ENCODE measurements at places on chromosomes 13 and 19.

DNA sequence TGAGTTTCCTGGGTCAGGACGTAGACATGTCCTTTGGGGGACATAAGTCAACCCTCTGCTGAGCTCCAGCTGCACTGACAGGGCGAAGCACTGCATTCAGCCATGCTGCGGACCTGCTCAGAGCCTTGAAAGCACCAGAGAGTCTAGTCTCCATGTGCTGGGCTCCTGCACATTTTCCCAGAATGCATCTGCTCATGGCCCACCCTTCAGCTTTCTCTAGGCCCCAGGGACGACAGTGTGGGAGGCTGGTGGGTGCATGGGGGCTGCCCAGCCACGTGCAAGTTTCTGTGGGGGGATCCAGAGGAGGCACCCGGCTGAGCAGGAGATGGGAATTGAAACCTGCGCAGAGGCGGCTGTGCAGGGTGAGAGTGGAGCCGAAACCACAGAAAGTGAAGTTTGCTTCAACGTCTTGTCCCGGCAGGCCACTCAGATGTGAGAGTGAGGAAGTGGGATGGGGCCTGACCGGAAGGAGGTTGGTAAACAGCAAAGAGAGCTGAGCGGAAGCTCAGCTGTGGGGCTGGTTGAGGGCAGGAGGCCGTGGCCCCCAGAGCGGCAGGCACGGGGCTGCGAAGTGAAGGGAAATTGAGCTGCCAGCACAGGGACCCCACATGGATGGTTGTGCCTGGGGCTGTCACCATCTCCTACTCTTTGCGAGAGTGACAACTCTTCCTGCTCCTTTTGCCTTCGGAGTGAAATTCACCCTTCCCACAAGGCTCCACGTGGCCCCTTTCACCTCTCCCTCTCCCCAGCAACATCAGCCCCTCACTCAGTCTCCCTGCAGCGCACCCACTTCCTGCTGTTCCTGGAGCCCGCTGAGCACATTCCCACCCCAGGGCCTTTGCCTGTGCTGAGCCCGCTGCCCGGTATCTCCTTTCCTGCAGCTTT lies 11.8 kb downstream of the PGLS start:
- DNase-seq, result peak; percentile 22

- no peak for DNase-seq
These were observed 35.6 kb downstream of the GADD45B start for GRCh38 chr19:2511570-2511969.

GRCh38 chr13:110873639-110874507 lies 41.0 kb downstream of the ANKRD10 start:
- DNase-seq, result no peak

DNA sequence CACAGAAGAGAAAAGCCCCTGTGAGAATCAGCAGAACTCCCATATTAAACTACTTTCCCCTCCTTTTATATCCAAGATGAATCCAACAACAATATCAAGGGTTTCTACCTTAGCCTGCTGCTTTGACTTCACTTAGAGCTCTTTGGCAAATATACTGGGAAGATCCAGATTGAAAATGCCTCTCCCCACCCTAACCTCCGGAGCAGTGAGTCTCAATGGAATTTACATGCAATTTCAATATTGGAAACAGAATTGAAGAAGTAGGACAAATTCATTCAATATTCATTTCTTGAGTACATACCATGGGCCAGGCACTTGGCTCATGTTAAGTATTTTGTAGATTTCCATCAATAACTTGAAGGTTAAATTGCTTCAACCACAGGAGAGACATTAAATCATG lies 457.4 kb downstream of the TBC1D4 start:
- no peak for DNase-seq

GRCh38 chr13:46559272-46559805 lies 6.4 kb downstream of the LRCH1 start:
- DNase-seq, result no peak

DNA sequence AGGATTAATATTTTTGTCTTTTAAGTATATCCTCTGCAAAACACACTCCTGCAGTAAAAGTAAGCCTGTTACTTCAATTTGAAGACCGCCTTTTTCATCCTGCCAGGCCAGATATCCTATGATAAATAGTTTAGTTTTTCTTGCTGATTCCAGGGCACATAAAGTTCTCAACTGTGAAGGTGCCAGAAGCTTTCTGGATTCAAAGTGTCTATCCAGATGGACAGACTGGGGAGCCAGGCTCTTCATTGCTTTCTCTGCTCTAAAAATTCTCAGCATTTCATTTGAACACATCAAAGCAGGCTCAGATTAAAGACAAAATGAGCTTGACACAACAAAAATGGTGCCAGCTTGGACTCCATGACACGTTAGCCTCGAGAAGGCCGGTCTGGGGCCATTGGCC lies 53.6 kb upstream of the UBL3 start:
- no peak for DNase-seq

DNA sequence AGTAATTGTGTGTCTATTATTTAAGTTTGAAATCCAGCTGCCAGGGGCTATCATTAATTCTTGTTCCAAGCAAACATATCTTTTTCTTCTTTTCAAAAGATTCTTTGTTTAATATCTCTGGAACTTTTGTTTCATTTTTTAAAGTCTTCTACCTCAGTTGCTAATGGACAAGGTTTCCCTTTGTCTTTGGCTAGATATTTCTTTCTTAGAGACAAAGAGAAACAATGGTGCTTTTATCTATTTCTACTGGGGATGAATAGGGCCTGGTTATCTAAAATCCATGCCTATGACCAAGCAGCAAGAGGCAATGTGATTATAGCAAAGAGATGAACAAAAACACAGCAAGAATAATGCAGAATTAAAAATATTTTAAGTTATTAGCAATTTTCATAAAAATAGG lies 661.3 kb upstream of the KLF12 start:
- no peak for DNase-seq

GRCh38 chr13:36124236-36124822 lies 6.9 kb downstream of the DCLK1 start:
- DNase-seq, result no peak

DNA sequence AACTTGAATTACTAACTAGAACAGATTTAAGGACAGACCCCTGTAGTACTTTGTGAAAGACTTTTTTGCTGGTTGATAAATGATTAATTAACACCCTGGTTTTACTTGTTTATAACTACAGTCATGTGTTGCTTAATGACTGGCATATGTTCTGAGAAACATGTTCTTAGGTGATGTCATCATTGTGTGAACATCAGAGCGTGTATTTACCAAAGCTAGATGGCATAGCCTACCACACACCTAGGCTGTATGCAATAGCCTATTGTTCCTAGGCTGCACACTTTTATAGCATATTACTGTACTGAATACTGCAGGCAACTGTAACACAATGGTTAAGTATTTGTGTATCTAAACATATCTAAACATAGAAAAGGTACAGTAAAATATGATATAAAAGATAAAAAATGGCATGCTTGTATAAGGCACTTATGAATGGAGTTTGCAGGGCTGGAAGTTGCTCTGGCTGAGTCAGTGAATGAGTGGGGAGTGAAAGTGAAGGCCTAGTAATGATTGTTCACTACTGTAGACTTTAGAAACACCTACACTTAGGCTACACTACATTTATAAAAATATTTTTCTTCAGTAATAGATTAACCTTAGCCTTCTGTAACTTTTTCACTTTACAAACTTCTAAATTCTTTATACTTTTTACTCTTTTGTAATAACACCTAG lies 260.3 kb downstream of the KCNRG start:
- no peak for DNase-seq

- DNase-seq, result no peak
These were observed 67.9 kb downstream of the PCCA start for GRCh38 chr13:100156788-100157187.

DNA sequence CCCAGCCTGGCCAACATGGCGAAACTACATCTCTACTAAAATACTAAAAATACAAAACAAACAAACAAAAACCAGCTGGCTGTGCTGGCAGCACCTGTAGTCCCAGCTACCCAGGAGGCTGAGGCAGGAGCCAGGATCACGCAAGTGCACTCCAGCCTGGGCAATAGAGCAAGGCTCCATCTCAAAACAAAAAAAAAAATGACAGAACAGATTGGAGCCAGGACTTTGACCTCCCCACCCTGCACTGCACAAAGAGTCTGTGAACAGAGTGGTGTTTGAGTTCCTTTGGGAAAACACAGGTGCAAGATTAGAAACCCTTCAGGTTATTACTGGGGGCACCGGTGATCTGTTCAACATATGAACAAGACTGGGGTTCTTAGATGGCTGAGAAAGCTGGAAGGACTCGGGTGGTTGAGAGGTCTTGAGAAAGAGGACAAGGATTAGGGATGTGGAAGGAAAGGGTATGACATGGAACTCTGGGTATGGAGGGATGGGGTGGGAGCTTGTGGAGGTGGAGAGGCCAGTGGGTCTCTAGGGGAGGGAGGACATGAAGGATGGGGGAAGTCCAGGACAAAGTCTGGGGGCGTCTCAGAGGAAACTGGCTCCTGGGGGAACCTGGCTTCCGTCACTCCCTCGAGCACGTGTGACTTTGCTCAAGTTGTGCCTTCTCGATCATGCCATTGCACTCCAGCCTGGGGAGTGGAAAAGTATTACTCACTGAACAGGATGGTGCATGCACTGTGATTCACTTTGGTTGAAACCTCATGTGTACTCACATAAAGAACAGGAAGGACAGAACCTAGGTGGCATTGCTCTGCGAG lies 25.9 kb downstream of the RCN3 start:
- DNase-seq, result peak; percentile 49

- no peak for DNase-seq
These were observed 130.5 kb downstream of the MAB21L1 start for GRCh38 chr13:35345992-35346391.

- no peak for DNase-seq
These were observed 189.5 kb upstream of the SLC10A2 start for GRCh38 chr13:103255587-103256301.

DNA sequence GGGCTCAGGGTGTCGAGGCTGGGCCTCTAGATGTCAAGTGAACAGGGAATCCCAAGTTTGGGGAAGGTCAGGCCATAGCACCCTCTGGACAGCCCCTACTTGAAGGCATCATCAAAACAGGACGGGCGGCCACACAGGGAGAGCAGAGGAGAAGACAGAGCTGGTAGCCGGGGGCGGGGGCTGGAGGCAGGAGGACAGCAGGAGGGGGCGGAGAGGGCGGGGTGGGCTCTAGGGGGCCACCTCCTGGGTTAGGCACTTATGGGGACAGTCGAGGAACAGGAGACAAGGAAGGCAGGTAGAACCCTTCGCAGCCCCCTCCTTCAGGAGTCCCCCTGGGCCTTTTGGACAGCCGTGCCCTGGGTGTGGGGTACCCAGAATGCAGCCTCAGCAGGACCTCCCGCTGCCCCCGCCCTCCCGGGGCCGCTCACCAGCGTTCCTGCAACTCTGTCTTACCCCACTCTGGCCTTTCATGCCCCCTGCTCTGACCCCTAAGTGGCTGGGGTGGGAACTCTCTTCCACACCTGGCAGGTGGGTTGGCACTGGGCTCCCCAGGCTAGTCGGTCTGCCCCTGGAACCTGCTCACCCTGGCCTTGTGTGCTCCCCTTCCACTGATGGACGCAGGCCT lies 5.8 kb downstream of the SSBP4 start:
- DNase-seq, result no peak

GRCh38 chr13:33721724-33722123 lies 96.2 kb upstream of the RFC3 start:
- no peak for DNase-seq

DNA sequence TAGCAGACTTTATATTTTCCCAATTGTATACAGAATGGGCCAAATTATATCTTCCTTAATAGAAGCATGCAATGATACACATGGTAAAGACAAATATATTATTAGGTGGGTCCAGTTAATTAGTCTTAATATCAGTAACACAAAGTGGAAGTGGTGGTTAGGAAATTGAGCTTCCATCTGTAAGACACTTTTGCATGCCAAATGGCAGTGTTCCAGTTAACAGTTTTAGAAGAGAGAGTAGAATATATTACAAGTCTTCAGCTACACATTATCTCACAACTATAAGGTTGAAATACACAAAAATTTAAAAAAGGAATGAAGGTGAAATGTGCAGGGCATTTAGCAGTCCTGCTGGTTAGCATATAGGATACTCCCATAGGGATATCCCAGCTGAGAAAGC lies 536.5 kb downstream of the PCDH9 start:
- no peak for DNase-seq

- DNase-seq, result no peak
These were observed 14.4 kb downstream of the MEF2B start for GRCh38 chr19:19155495-19156219.

DNA sequence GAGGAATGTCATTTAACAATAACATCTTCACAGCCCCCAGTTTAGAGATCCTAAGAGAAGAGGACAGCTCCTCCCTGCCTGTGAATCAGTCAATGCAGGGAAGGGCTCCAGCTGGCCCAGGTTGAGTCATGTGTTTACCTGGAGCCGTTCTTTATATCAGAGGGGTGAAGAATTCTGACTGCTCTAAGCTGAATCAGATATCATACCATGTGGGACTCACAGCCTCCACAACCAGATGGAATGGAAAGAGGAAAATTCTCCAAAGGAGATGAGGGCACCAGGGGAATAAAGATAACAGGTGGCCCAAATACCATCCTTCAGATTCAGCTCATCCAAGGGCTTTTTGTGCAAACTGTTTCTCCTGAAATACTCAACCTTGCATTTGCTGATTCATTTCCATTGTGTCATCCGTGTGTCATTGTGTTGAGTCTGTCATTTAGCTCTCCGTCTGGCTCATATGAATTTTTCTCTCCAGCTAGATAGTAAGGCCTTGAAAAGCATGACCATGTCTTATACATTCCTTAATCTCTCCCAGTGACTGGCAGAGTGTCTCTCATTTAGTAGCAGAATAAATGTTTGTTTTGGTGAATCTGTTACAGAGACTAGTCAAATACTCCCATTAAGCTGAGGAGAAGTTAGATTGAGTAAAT lies 217.9 kb downstream of the RFC3 start:
- no peak for DNase-seq

- DNase-seq, result no peak
These were observed 508.6 kb upstream of the KLHL1 start for GRCh38 chr13:70616847-70617246.

GRCh38 chr19:50909240-50910070 lies 1.7 kb downstream of the KLK4 start:
- peak; percentile 12 for DNase-seq

DNA sequence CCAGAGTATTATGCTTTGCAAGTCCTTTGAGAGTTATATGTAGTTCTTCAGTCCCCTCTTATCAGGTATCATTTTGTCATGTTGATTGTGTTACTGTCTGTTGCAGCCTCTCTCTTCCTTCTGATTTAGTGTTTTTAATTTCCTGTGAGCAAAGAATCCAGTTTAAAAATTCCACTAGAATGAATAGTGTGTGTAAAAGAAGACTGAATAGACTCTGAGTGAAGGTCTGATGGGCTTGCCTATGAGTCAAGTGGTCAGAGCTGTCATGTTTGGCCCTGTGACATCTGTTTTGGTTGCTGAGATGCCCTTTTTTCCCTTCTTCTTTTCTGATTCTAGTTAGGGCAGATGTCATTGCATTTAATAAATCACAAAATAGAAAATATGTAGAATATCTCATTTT lies 23.3 kb upstream of the KCTD4 start:
- DNase-seq, result no peak

DNA sequence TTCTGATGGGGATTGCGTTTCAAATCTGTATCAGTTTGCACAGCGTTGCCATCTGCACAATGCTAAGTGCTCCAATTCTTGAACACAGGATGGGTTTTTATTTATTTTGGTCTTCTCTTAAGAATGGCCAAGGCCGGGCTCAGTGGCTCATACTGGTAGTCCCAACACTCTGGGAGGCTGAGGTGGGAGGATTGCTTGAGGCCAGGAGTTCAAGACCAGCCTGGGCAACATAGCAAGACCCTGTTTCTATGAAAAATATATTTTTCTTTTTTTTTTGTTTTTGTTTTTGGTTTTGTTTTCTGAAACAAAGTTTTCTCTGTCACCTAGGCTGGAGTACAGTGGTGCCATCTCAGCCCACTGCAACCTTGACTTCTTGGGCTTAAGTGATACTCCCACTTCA lies 5.5 kb upstream of the YJEFN3 start:
- DNase-seq, result no peak
